ENCODE measurements at places on chromosomes 1 and 21.

DNA sequence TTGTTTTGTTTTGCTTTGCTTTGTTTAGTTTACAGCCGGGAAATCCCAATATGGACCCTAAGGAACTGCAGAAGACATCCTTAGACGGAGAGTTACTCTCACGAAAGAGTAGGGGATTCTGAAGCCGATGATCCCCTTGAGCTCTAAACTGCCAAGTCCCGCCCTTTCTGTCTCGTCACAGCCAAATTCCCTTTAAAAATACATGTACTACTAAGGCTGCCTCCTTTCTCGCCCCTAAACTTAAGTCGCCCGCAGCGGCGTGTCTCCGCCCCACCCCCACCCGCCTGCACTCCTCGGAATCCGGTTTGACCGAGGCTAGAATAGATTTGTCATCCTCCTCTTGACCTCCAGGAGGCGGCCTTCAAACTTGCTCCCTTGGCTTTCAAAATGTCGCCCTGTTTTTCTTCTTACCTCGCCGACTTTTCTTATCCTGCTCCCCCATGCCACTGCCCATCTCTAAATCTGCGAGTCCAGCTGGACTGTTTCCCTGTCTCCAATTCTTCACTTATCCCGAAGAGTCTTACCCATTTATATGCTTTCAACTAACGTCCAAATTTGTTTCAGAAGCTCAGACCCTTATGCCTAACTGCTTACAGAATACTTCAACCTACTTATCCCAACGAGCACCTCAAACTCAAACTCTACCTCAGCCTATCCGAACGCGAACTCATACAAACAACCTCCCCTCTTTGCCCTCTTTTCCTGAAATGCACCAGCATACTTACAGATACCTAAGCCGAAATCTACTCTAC, 10.9 kb upstream of the BOLA1 start:
- DNase-seq = peak; percentile 49

GRCh38 chr1:160726114-160726497, 12.9 kb upstream of the SLAMF7 start:
- no peak for DNase-seq

DNA sequence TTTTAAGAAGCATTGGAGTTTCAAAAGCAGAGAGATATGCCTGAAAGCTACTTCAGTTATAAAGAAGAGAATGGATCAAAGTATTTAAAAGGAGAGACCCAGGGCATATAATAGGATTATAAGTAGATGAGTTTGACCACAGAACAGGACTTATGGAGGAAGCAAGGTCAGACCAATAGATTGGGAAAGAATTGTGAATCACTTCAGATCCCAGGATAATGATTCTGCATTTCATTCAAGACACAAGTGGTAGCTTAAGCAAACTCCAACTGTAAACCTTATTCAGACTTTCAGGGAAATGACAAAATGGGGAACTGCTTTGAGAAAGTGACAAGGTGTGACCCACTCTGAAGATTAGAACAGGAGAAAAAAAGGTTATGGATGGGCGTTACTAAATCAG, 18.9 kb upstream of the OR10J5 start:
- DNase-seq = no peak

DNA sequence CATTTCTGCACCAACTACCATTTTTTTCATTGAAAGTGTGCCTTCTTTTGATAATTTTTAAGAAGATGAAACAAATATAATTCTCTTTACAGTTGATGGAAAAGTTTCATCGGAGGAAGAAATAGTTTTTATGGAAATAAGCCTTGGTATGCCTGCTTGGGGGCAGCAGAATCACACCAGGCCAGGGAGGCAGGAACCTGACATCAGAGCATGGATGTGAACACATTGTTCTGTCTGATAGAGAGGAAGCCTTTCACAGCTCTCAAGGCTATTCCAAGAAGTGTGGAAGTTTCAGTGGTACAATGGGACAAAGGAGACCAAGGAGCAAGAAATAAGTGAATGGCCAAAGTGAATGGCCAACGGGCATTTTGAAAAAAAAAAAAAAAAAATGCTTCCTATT, 162.2 kb upstream of the KCNK2 start:
- DNase-seq = no peak

DNA sequence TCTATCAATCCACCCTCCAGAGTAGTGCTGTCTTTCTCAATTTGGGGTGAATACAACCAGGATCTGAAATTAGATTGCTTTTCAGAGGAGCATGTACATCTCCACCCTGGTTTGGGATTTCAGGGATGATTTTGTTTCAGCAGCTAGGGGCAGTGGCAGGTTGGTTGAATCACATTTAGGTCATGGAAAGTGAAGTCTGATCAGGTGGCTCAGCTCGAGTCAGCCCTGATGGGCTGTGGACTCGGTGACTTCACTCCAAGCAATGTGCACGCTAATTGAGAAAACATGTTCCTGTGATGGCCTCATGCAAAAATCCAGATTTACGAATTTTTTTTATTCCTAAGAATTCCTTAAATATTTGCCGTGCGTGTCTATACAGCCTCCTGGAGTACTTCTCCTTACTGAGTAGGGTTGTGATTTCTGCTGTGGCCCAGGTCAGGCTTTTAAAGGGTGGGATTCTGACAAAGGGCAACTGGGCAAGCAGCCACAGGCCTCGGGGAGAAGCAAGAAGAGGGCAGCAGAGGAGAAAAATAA, 7.5 kb downstream of the NGF start:
- DNase-seq = no peak

DNA sequence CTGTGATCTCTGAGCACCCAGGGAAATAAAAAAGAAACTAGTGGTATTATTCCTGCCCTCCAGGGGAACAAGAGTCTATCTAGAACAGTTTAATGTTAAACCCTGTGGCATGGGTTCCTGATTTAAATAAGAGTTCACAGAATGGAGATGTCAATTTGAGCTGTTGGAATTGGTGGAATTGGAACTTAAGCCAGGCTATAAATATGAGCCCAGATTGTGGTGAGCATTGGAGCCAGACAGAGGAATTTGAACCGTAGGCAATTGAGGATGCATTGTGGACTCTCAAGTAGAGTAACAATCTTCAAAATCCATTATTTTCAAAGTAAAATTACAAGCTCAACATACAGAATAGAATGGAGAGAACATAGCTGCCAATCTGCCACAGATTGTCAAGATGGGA, 98.2 kb downstream of the NEK7 start:
- no peak for DNase-seq

Data from stimulated activated CD4-positive, alpha-beta T cell treated with anti-CD3 and anti-CD28 coated beads, Interleukin-1b, Interleukin-23, amount 100 ng/mL, for 4 hours (primary cell).